ENCODE measurements at places on chromosomes 5 and 9.

DNA sequence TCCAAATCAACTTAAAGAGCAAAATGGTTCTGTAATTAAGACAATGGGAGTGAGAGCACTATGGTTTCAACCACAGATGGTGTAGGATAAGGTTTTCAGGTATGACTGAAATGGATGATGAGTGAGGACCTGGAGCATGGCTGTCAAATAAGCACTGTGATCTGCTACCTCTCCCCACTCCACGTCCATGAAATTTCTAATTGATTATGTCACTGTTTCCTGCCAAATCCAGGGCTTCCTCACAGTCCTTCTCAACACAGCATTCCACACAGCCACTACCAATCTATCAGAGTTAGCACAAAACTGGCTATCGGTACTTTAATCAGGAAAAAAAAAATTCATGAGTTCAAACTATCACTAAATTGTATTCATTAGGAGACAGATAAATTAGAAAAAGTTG lies 420.4 kb upstream of the WWC1 start:
- DNase-seq = no peak

DNA sequence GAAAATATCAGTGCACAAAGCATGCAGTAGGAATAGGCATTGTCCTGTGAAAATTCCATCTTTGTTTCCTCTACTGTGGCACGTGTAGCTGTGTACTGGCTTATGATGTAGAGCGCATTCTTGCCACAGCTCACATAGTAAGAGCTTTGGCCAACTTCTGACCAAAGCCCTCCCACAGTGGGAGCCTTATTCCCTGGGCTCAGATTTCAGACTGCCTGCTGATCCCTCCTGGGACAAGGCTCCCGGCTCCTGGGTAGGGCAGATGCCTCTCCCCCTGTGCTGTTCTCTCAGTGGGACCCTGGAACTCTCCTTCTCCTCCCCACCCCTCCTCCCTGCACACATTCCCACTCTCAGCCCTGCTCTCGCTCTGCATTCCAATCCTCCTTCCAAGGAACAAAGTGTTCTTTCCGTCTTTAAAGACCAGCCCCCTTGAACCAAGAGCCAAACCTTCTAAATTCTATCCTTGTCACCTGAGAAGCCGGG lies 17.5 kb downstream of the LCP2 start:
- no peak for DNase-seq

GRCh38 chr9:37034938-37035647 lies 1.0 kb upstream of the PAX5 start:
- DNase-seq = no peak

DNA sequence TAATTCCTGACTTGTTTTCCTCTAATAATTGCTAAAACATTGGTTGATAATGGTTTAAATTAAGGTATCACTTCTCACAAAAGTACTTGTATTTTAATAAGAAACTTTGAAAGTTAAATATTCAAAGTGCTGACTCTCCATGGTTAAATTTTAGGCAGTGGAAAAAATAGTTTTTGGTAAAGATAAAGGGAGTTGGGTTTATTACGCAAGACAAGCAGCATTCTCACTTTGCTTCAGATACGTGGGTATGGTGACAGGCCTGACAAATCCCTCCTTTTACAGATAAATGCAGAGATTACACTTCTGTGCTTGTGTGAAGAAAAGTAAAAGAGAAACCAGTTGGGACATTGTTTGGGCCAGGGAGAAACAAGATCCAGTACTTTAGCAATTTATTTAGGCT lies 14.5 kb upstream of the FAM170A start:
- DNase-seq = no peak

- DNase-seq = no peak
Measured at GRCh38 chr5:126452477-126452876, 29.3 kb downstream of the GRAMD2B start.

GRCh38 chr9:70551396-70551795 lies 136.9 kb upstream of the KLF9 start:
- DNase-seq = no peak

DNA sequence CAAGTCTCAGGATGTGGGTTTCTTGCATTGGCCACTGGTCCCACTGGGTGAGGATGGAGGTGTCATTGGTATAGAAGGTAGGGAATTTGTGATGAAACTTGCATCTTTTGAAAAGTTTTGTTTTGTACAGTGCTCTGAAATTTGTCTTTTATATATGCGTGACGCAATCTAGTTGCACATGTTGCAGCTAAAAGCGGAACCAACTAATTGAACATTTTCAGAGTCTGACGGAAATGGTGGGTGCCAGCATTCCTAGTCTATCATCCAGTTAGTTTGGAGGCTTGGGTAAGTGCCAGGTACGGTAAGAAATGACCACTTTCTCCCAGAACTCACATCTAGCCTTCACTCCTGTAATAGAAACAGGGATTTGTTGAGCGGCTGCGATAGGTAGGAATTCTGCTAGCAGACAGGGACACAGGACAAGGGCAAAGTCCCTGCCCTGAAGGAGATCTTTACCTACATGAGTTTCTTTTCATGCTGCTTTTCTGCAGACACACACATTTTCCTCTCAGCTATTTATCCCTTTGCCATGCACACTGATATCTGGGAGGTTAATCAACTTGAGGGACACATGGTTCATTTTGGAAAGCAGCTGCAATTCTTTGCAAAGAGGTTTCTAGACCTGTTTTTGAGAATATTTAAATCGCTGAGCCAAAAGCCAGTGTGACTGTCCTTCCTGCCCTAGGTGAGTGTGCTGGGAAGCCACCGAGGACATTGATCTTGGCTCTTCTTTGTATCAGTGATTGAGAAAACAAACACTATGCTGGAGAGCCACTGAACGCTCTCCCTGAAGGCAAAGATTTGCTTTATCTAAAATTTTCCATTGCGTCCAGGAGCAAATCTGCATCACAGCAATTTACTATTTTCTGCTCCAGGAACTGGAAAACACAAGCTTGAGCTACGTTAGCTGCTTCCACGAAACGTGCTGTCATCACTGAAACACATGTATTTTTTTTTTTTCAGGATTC lies 89.7 kb downstream of the DAP start:
- no peak for DNase-seq

GRCh38 chr9:101400120-101400519 lies 1.5 kb downstream of the ZNF189 start:
- DNase-seq = no peak
